Gastroesophageal sphincter (tissue), 4 donors: ENCODE measurements at places on chromosomes 13 and 19. TPM values are rescaled to one million over a fixed set of nuclear protein-coding genes. Genes with fewer than 3 reads are reported as not detected.

The SLITRK5 gene
- total RNA-seq = 0.35 TPM

The IGFL1 gene
- not detected for total RNA-seq

The MATK gene
- 2.4 TPM for total RNA-seq

The SERPINE3 gene
- not detected for total RNA-seq

The TYROBP gene
- 67.2 TPM for total RNA-seq

The PEX11G gene
- total RNA-seq = 1.0 TPM

The SYT5 gene
- not detected for total RNA-seq

The MBD3L3 gene
- total RNA-seq = not detected

The DHPS gene
- total RNA-seq = 89.5 TPM

The IZUMO2 gene
- total RNA-seq = not detected

The NDUFS7 gene
- total RNA-seq = 88.4 TPM

The NPAS1 gene
- 0.85 TPM for total RNA-seq

The ALOX5AP gene
- 6.0 TPM for total RNA-seq

The CHST8 gene
- 0.66 TPM for total RNA-seq

The GRIN2D gene
- 0.47 TPM for total RNA-seq

The GPR183 gene
- total RNA-seq = 18.2 TPM

The VSTM2B gene
- total RNA-seq = not detected

The TMEM38A gene
- 7.1 TPM for total RNA-seq

The NAPSA gene
- total RNA-seq = not detected

The ZNF93 gene
- total RNA-seq = 3.2 TPM

The PIN1 gene
- 150 TPM for total RNA-seq

The KCNRG gene
- total RNA-seq = 6.7 TPM

The IPO5 gene
- 133 TPM for total RNA-seq

The FGF21 gene
- not detected for total RNA-seq

The RNF113B gene
- total RNA-seq = not detected

The C19orf33 gene
- total RNA-seq = not detected

The AP1M1 gene
- total RNA-seq = 126 TPM

The UNC13A gene
- 0.19 TPM for total RNA-seq

The CLEC4G gene
- 5.5 TPM for total RNA-seq

The FPR1 gene
- total RNA-seq = 19.8 TPM

The ZNF560 gene
- not detected for total RNA-seq

The CGB3 gene
- total RNA-seq = not detected

The SNAPC2 gene
- 34.6 TPM for total RNA-seq

The FFAR2 gene
- total RNA-seq = 1.3 TPM

The FCER2 gene
- not detected for total RNA-seq

The ATP8B3 gene
- total RNA-seq = 0.62 TPM

The CBARP gene
- 0.73 TPM for total RNA-seq

The AMER2 gene
- 0.31 TPM for total RNA-seq

The GJB2 gene
- 0.54 TPM for total RNA-seq

The SULT2A1 gene
- not detected for total RNA-seq

The SLC25A41 gene
- total RNA-seq = 0.27 TPM
